ENCODE measurements at places on chromosomes 2 and 18.

DNA sequence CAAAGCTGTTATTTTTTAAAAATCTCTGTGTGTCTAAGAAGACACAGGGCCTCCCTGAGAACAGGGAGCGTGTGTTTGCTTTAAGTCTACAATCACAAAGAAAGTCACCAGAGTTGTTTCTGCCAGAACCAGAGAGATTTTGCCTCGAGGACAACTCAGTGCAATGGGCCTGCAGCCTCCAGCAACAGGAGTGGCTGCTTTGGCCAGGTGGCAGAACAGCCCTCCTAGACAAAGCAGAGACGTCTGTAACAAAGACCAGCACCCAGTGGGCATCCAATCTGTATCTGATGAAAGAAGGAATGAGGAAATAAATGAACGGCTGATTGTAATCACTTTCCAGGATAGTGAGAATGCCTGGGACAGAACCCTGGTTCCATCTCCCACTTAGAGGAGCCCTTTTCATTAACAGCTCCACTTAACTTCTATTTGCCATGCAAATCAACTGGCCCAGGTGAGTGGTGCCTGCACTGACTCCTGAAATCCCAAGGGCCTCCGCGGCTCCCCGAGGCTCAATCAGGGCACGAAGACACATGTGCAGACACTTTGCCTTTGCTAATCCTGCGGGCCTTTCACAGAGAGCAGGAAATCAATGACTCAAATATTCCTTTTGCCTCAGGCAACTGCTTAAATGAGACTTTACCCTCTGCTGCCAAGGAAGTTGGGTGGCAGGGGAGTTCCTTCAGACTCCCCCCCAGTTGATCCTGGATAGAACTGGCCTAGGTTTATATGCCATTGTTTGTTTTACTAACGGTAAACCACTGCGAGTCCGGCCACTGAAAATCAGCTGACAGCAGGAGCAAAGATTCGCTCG lies 146.5 kb downstream of the CABLES1 start:
- peak; percentile 54 for DNase-seq

- DNase-seq, result peak; percentile 66
Observed at GRCh38 chr2:201235860-201236811, 24.2 kb upstream of the CASP8 start.

- peak; percentile 33 for DNase-seq
Observed at GRCh38 chr18:23918395-23919032, 96.0 kb upstream of the TTC39C start.

- no peak for DNase-seq
Observed at GRCh38 chr18:25235401-25236042, 116.4 kb downstream of the ZNF521 start.

- peak; percentile 17 for DNase-seq
Observed at GRCh38 chr2:170324640-170325046, 146.7 kb downstream of the MYO3B start.

DNA sequence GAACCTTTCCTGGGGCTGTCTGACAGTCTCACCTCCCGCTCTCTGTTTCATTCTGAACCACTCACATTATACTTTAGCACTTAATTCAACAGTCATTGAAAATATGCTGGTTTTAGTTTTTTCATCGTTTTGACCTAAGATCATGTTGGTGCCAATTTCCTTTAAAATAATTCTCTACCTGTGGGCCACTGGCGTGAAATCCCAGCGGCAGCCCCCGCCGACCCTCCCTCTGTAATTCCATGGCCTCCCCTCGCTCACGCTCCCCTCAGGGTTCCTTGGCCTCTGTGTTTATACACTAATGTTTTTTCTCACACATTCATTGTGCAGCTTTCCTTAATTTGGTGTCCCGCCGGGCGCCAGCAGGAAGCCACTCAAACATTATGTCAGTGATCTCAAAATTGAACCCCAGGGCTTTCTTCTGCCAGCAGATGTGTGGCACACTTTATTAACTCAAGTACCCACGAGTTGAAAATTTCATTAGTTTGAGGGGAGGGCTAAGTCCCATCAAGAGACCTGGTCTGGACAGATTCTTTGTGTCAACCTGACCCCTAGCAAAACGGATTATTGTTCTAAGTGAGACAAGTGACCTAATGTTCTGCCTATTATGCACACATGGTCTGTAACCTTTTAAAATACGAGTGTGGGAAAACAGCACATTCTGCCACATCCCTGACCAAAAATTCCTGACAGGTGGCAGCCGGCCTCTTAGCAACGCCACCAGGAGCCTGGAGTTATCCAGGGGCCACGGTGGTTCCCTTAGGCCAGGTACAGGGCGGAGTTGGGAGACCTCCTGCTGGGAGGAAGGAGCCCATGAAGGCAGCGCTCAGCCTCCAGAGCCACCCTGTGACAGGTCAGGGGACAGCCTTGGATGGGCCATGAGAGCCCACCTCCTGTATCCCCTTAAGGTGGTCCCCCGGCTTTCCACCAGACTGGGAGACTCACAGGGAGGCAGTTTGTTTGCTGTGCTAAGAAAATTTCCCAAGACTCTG lies 53.1 kb downstream of the APOB start:
- DNase-seq, result no peak

- DNase-seq, result no peak
Observed at GRCh38 chr2:239241431-239241960, 159.3 kb downstream of the HDAC4 start.

DNA sequence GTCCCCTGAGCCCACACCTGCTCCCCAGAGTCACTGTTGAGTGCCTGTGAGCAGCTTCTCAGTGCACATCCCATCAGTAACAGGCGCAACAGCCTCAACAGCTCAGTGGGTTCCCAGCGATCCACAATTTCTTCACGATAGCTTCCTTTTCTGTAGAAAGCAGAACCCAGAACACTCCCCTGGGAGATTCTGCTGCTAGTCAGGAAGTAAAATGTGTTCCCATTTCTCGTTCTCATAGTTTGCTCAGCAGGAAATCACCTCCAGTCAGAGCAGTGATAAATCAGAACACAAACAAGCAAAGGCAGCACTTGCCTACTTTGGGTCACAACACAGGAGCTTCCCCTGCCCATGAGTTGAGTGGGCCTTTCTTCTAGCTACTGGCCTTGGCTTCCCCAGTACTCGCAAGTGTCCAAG lies 48.9 kb upstream of the ATG16L1 start:
- DNase-seq, result no peak

Data from stromal cell of bone marrow (primary cell).